ENCODE measurements at places on chromosomes 5 and 9.

- peak; percentile 40 for DNase-seq
These were observed 326.7 kb upstream of the EFNA5 start for GRCh38 chr5:107997338-107997980.

- peak; percentile 36 for DNase-seq
These were observed 50.9 kb upstream of the ANKH start for GRCh38 chr5:14922456-14922855.

DNA sequence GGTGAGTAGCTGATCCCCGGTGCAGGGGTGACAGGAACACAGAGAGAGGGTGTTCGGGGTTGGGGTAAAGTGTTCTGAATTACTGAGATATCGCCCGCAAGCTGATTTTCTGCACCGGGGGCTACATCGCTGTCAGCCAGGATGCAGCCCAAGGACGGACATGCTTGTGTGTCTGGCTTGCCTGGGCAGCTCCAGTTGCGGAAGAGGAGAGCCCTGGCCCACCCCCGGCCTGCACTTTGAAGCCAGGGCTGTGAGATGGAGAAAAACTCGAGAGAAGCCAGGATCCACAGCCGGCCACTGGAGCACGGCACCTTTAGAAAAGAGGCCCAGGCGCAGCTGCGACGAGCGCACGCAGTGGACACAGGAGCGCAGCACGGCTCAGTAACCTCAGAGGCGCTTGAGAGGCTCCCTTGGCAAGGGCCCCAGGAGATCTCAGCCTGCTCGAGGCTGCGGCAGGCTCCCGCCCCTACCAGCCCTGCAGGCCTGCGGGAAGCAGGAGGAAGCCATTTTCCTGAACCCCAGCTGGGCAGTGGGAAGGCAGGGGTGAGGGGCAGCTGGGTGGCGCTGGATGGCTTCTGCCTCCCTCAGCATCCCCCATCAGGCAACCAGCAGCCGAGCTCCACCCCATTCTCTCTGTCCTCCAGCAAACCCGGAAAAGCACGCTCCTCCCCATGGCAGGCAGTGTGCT lies 59.2 kb downstream of the C9orf50 start:
- no peak for DNase-seq

DNA sequence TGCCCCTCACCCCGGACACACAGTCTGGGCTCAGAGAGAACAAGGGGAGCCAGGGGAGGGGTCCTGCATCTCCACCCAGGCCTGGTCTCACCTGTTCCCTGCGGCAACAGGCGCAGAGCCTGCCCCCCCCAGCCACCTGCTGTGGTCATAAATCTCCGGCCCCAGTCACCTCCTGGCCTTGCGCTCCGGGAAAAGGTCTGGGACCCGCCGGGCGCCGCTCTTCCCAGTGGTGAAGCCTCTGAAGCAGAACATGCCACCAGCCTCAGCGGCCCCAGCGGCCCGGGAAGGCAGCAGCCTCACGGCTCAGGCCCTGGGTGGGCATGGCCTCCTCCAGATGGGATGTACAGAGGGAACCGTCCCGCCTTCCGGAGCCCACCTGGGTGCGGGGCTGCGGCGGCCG lies 20.6 kb downstream of the NOTCH1 start:
- DNase-seq: peak; percentile 31

DNA sequence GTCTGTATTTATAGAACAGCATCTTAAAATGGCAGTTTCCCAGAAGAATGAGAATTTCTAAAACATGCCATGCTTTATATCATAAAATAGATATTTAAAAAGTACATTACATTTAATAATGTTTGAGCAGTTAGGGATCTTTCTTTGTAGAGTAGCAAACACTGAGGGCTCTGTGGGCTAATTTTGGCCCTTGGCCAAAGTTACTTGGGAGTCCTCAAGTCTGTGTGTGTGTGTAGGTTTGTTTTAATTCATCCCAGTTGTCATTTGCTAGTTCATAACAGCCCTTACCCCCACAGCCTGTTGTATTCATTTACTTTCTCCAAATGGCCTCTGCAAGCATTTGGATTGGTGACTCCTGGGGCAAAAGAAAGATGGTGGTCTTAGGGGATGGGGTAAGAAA lies 576.4 kb upstream of the SGCD start:
- DNase-seq: peak; percentile 66

DNA sequence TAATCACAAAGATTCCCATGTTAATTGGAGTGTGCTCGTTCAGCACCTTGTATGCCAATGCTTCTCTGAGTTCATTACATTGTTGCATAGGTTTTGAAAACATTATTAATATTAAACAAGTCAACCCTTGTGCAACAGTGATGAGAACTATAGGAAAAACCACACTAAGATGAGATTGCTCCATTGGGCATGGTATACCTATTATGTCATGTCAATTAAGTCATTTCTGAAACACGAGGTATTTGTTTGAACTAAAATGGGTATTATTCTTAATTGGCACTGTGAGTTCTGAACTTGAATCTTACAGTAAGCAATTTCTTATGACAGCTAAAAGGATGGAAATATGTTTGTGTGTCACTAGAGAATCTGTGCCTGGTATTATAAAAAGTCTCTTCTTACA lies 447.7 kb downstream of the EFNA5 start:
- DNase-seq: peak; percentile 52

DNA sequence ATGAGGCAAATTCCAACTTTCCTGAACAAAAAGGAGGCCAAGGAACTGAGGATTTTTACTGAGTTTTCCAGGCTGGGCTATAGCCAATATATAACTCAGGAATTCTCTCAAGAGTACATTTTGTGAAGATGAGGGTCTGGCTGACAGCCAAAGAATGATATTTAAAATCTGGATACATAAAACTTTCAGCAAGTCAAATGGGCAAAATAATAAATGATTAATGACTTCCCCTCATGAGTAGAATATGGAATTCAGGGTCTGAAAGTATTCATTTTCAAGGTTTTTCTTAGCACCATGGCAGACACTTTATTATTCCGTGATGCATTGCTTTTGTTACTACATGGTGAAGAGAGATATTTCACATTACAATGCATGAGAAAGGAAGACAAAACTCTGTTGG lies 7.8 kb downstream of the FAM81B start:
- no peak for DNase-seq

GRCh38 chr9:13013991-13014883 lies 239.4 kb downstream of the LURAP1L start:
- DNase-seq: no peak

GRCh38 chr5:157669701-157670097 lies 1.6 kb upstream of the C5orf52 start:
- no peak for DNase-seq
